ENCODE measurements at places on chromosomes 7 and 10.

- no peak for DNase-seq
Observed at GRCh38 chr7:112990624-112991023, 96.0 kb downstream of the GPR85 start.

GRCh38 chr10:5447611-5448071 is 35.3 kb downstream of the NET1 start:
- DNase-seq, result no peak

DNA sequence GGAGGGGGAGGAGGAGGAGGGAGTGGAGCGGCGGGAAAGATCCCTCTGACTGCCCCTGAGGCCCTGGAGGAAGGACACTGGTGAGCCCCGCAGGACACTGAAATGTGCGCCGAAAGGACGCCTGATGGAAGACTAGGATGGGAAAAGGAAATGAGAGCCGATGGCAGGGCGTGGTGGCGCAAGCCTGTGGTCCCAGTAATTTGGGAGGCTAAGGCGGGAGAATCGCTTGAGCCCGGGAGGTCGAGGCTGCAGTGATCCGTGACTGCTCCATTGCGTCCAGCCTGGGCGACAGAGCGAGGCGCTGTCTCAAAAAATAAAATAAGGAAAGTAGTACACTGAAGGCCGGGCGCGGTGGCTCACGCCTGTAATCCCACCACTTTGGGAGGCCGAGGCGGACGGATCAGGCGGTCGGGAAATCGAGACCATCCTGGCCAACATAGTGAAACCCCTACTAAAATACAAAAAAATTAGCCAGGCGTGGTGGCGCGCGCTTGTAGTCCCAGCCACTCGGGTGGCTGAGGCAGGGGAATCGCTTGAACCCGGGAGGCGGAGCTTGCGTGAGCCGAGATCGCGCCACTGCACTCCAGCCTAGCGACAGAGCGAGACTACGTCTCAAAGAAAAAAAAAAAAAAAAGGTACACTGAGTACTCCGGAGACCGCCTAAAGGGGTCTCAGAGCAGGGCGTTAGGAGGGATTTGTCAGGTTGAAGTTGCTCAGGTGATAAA is 561 bp upstream of the HNRNPF start:
- peak; percentile 60 for DNase-seq

GRCh38 chr10:30378201-30378995 is 29.3 kb upstream of the MTPAP start:
- peak; percentile 38 for DNase-seq

GRCh38 chr10:113226399-113226798 is 276.4 kb downstream of the TCF7L2 start:
- DNase-seq, result no peak

Measured in left lobe of liver (tissue), 2 donors.